Mesenteric fat pad (tissue), 1 donor: ENCODE measurements at places on chromosomes 11 and 22. TPM values are rescaled to one million over a fixed set of nuclear protein-coding genes. Genes with fewer than 3 reads are reported as not detected.
A peak's percentile ranks its signal among the peaks of the same experiment; 100 is the strongest.

Gene PRPF19
- total RNA-seq: 68.3 TPM

Gene MAPK8IP2
- total RNA-seq: 0.58 TPM

Gene OR2AT4
- not detected for total RNA-seq

Gene OR56B4
- not detected for total RNA-seq

Gene LPXN
- 17.0 TPM for total RNA-seq

Gene SLC16A8
- total RNA-seq: not detected

Gene MS4A1
- 0.22 TPM for total RNA-seq

Gene MED15
- 104 TPM for total RNA-seq

Gene C11orf16
- total RNA-seq: not detected

Gene UBQLNL
- 0.19 TPM for total RNA-seq

Gene SCGB1A1
- total RNA-seq: not detected

Gene C1QTNF4
- 1.1 TPM for total RNA-seq

DNA sequence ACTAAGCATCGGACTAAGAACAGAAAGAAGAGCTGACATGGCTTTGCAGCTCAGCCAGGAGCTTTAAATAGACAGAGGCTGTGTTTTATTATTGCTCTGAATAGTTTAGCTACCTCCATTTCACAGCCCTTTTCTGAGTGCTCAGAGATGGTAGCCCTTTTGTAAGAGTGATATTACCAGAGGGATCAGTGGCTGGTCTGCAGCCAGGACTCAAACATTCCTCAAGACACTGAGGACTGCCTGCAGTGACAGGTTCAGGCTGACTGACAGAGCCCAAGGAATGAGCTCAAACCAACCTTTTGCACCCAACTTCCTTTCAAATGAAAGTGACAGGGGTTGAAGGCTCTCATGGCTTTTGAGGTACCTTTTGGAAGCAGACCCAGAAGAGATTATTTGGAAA is 189.0 kb downstream of the DDX10 start:
- DNase-seq: no peak

DNA sequence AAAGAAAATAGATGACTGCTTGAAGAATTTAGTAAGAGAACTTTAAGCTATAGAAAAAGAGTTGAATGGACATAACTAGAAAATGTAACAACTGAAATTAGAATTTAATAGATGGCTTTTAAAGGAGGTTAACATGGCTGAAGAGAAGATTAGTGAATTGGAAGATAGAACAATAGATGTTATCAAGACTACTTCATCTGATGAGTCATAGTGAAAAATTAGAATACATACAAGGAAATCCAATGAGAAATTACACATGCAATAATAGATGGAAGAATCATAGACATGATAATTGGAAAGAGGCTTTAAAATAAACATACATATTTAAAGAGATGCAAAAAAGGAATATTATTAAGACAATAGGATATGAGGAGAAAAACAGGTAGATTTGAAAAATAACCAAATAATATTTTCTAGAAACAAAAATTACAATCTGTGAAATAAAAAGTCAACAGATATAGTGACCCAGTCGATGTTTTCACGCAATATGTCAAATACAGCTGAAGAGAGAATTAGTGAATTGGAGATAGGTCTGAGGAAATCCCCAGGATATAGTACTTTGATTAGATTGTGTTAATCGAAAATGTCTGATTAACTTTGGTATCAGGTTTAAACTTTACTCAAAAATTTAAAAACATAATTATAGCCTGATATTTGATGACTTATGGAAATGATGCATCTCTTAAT is 28.2 kb downstream of the CAT start:
- DNase-seq: no peak

GRCh38 chr11:10490398-10491241 is 35.6 kb downstream of the AMPD3 start:
- DNase-seq: peak; percentile 89

DNA sequence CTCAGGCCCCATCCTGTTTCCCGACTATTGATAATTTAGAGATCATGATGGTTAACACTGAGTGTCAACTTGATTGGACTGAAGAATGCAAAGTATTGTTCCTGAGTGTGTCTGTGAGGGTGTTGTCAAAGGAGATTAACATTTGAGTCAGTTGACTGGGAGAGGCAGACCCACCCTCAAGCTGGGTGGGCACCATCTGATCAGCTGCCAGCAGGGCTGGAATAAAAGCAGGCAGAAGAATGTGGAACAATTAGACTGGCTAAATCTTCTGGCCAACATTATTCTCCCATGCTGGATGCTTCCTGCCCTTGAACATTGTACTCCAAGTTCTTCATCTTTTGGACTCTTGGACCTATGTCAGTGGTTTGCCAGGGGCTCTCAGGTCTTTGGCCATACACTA is 1170.0 kb upstream of the CNTN5 start:
- no peak for DNase-seq

DNA sequence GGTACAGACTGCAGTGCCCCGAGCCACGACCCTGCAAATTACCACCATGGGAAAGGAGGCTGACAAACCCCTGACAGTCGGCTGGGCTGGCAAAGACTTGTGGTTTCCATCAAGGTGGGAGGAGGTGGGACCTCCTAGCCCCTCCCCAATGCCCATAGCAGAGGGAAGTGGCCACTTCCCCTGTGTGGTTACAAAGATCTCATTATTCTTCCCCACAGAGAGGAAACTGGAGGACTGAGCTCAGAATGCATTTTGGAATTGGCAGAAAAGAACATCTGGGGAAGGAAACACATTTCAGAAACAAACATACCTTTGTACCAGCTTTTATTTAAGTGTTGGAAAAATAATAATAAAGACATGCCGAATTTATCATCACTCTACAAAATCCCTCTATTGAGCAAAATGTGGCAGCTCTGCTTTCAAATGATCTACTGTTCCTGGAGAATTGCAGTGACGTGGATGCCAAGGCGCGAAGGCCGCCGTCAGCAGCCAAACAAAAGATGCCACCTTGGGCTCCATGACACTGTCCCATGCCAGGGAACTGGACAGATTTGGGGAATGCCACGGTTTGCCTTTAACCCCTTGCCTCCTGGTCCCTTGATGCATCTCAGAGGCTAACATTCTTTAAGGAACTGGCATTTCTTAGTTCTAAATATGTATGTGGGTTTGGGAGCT is 169.6 kb downstream of the CRYBB2 start:
- DNase-seq: no peak

DNA sequence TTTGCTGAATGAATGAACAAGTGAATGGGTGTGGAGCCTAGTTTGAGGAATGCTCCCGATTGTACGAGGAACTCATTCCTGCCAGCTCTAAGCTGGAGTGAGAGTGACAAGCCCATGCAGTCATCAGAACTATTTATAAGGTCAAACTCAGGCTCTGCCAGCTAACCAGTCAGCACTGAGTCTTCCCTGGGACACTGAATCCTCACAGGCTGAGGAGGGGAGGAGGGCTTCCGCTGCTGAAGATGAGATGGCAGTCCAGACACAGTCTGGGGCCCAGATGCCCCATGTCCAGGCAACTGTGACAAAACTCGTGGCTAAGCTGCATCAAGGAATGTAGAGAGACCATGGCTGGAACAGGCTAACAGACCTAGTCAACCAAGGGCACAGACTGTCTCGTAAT is 4.0 kb downstream of the LRP4 start:
- no peak for DNase-seq

DNA sequence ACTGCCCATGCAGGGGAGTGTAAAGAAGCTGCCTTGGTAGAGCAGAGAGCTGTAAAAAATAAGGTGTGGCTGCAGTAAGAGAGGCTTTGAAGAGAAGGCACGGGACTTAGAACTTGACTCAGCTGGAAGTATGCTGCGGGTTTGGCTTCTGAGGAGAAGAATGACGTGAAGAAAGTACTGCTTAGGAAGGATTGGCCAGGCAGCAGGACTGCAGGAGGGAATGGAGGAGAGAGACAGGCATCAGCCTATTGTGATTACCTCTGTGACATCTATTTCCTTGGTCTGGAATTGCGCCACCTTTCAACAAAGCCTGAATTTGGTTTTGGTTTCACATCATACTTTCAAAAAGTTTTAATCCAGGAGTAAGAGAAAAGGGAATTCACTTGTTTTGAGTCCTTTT is 22.5 kb downstream of the PRRG4 start:
- DNase-seq: no peak

DNA sequence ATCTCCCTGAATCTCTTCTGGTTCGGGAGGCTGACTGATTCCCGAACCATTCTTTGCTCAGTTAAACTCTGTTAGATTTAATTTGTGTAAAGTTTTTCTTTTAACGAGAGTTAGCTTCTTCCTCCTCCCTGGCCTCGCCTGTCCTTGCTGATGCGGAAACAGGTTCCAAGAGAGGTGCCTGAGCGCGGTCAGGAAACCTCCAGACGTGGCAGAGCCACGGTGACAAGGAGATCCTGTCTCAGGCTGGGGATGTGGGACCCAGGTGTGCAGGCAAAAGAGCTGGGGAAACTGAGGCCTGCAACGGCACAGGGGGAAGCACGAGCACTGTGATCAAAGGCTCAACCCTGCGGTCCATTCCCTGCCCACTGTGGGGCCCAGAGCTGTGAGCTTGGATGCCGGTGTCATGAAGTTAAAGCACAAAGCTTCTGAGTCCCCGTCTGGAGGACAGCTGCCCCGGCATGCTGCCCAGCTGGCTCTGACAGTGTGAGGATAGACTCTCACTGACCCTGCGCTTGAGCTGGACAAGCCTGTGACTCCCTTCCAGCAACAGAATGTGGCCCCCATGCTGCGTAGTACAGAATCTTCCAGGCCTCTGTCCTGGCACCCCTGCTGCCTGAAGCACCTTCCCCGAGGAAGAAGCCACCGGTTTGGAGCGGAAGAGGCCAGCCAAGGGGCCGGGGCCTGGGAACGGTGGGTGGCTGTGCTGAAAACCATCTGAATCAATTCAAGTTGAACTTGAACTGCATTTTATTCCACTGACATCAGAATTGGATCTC is 960.6 kb downstream of the BRD1 start:
- DNase-seq: peak; percentile 81

GRCh38 chr22:47631571-47632102 is 869.2 kb downstream of the TBC1D22A start:
- peak; percentile 83 for DNase-seq

DNA sequence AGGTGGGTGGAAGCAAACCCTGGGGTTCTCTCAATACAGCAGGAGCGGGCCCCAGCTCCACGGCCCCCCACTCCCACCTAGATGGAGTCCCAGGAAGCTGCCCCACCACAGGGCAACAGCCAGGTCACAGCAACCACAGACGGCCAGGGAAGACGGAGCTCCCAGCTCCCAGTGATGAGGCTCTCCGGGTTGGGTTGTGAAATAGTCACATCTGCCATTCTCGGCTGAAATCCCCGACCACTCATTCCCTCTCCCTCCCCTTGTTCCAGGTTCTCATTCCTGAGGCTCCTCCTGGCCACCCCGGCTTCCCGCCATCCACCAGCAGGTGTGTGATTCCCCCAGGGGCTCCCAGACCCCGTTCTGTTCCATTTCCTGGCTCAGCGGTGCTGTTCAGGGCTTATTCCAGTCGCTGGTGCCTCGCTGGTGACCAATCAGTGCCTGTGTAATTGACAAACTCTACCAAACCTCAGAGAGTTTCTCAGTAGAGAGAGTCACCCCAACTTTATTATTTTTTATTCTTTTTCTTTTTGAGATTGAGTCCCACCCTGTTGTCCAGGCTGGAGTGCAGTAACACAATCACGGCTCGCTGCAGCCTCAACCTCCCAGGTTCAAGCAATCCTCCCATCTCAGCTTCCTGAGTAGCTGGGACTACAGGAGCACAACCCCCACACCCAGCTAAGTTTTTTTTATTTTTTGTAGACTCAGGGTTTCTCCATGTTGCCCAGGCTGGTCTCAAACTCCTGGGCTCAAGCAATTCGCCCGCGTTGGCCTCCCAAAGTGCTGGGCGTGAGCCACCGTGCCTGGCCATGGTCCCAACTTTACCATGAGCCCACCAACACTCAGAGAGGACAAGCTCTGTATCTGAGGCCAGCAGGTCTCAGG is 63.2 kb downstream of the SHANK2 start:
- no peak for DNase-seq

GRCh38 chr22:49967706-49968208 is 7.2 kb downstream of the PIM3 start:
- peak; percentile 90 for DNase-seq

DNA sequence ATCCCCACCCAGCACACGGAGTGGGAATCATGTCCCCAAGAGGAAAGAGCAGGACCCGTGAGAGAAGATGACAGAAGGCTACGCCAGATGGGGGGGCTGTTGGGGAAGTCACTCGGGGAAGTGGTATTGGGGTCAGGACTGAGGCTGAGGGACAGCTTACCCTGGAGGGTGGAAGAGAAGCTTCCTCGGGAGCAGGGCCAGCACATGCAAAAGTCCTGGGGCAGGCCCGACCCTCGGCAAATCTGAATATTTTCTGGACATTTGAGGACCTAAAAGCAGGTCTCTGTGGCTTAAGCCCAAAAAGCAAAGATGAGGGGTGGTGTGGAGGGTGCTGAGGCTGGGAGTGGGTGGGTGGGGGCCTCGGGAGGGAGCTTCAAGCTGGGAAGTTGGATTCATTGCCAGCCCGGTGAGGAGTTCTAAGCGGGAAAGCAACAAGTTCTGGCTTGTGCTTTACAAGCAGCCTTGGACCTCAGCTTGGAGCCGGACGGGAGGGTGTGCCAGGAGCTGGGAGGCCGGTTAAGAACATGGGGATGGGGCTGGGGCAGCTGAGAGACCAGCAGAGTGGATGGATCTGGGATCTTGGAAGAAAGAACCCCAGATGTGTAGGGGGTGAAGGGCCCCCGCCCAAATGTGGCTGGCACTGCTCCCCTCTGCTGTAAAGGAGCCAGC is 34.9 kb downstream of the GRAMD4 start:
- DNase-seq: no peak

DNA sequence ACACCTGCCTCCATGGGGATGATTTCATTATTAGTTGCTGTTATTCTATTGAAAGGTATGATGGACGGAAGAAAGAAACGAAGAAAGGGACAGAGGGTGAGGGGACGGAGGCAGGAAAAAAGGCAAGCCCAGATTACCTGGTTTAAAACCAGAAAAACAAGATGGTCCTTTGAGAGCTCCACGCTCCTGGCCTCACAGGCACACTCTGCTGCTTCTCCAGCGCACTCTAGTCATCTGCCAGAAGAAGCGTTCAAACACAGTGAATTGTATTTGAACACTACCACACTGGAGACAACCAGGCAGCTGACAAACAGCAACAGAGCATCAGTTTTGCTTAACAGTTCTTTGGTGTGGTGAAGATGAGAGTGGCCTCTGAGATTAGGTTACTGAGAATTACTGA is 216.9 kb downstream of the CADM1 start:
- no peak for DNase-seq

DNA sequence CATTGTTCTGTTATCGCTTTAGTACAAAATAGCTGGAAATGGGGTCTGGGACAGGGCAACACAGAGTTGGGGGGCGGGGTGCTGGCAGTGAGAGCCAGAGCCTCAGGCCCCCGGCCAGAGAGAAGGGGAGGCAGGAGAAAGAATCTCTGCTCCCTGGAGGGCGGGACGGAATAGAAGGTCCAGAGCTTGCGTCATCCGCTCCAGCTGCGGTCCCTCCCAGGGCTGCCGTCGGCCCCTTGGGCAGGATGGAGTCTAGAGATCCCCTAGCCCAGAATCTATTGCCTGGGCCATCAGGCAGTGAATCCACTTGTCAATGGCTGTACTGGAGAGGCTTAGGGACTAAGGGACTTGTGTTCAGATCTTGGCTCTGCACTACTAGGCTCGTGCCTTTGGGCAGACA is 5.0 kb downstream of the TP53I11 start:
- DNase-seq: no peak

- DNase-seq: no peak
Measured at GRCh38 chr11:113781682-113782081, 2.1 kb downstream of the CLDN25 start.
